ENCODE measurements at places on chromosomes 11 and 22.

DNA sequence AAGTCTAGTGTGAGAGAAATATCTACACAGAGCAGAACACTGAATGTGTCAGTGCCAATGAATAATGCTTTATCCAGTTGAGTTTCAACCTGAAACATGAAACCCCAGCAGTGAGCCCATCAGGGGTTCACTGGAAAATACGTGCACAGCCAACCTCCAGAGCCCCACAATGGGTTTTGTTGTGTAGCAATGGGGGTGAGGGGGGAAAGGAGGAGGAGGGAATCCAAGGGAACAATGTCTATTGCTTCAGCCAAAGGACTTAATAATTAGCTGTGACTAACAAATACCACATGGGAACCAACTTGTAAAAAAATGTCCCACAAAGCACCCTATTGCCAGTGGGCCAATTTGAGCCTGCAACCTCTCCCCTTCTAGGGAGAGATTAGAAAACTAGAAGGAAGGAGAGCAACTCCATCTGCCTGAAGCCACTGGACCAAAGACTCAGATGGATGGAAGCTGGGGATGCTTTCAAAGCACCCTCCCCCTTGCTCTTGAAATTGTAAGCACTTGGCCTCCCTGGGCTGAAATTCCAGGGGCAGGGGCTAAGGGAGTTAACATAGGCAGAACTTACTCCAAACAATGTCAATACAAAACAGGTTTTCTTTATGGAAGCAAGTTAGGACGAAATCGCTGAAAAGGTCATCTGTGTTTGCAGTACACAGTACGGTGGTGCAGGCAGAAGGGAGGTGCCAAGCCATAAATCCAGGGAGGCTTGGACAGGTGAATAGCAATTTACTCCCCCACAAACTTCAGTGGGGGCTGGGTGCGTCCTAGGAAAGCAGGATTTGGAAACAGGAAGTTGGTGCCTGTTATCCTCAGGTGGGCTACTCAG is 99.8 kb downstream of the ARL14EP start:
- DNase-seq: no peak

GRCh38 chr22:41523464-41524221 is 20.6 kb downstream of the POLR3H start:
- no peak for DNase-seq

DNA sequence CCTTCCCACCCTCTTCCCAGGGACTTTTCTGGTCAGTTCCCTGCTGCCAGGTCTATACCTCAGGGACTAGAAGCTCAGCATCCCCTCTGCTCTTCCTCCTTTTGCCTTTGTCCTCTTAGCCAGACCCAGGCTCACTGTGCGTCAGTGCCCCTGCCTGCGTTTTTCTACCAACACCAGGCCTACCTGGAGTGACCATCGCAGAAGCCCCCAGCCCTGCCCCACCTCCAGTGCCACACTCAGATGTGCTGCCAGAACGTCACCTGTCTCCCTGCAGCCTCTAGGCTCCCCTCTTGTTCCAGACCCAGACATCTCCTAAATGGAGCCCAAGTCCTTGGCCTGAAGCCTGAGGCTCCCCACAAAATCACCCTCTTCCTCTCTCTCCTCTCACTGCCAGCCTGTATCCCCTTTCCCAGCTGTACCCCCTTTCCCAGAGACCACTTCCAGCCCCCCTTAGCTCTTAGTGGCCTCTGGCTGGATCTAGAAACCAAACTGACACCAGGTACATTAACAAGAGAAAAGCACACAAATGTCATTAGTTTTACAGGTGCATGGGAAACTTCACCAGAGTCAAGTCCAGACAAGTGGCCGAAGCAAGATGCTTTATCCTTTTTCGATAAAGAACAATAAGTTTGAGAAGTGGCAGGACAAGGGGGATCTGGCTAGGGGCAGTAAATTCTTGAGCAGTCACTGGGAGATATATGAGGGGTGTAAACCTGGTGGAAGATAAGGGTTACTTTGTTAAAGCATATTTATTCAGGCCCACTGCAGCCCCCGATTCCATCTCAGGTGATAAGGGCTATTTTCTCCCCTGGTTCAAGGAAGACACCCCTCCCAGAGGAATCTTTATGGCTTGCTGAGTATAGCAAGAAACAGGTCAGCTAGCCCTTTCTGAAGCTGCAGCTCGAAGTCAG is 61.5 kb downstream of the BCR start:
- no peak for DNase-seq

DNA sequence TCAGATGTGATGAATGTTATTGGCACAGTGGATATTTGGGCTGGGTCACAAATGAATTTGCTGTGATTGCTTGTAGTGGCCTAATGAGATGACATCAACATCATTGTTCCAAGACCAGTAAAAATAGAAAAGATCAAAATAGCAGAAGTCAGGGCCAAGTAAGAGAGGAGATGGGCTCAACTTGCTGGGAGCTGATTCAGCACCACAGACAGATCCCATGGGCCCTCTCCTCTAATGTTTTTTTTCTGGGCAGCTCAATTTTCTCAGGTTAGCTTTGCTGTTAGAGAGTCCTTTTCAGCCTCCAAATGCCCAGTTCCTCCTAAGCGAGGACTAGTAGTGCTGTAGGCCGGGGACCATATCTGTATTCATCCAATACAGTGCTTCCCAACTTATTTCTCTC is 86.0 kb upstream of the IZUMO1R start:
- no peak for DNase-seq

DNA sequence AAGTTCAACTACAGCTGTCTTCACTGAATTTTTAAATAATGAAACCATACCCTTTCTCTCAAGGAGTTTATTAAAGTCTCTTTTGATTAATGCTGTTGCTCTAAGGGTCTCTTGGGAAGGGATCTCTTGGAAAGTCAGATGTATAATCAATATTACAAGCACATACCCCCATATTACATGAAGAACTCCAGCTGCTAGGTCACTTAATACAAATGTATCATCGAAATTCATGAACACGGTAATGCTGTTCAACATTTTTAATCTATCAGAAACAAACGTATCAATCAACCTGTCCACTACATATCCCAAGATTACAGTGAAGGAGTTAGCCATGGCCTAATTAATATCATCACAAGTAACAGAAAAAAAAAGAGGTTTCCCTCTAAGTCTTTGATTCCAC is 383.2 kb upstream of the ARHGAP42 start:
- DNase-seq: no peak

GRCh38 chr11:42631220-42631843 is 680.5 kb upstream of the API5 start:
- DNase-seq: no peak

- no peak for DNase-seq
These were observed 542.1 kb downstream of the ETS1 start for GRCh38 chr11:128045094-128045725.

DNA sequence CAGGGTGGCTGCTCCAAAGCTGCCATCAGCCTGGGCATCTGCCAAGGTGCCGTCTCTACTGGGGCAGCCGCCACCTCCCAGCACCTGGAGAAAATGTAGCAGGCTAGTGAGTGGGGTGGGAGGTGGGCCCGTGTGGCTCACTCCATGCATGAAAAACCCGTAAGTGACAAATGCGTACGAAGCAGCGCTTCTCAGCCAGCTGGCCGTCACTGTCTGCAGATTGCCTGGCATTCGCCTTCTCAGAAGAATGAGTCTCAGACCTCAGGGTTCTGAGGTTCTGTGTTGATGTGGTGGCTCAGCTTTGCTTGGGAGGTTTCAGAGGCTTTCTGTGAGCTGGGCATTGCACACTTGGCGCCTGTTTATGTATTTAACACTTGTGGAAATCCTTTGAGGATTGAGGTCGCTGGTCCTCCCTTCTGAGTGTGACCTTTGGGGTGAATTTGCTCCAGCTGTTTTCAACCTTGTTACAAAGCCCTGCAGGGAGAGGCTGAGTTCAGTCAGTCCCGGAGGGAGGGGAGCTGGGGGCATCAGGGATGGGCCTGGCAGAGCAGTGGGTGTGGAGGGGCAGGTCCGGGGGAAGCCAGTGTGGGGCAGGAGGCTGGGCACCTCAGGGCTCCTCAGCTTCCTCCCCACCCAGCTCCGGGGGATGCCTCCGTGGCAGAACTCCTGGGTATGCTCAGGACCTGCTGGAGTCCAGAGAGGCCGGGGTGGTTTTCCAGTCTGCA is 977.0 kb downstream of the TBC1D22A start:
- DNase-seq: no peak

- no peak for DNase-seq
These were observed 16.7 kb upstream of the SYT12 start for GRCh38 chr11:67006029-67006884.

- DNase-seq: no peak
These were observed 51.7 kb upstream of the CCDC89 start for GRCh38 chr11:85737738-85738137.

DNA sequence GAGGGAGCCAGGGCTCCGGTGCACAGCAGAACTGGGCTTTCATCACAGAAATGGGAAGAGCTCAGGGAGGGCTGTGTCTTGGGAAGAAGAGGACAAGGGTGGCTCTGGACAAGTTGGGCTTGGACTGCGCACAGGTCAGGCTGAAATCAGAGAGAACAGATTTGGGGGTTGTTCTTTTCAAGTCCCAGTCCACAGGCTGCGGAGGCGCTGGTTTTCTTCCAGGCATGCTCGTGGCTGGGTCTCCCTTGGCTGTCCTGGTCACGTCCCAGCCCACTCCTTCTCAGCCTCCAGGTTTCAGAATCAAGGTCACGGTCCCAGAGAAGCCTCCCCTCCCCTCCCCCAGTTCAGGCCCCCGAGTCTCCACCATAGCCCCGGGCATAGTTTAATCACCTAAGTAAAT is 17.0 kb downstream of the NECTIN1 start:
- no peak for DNase-seq

DNA sequence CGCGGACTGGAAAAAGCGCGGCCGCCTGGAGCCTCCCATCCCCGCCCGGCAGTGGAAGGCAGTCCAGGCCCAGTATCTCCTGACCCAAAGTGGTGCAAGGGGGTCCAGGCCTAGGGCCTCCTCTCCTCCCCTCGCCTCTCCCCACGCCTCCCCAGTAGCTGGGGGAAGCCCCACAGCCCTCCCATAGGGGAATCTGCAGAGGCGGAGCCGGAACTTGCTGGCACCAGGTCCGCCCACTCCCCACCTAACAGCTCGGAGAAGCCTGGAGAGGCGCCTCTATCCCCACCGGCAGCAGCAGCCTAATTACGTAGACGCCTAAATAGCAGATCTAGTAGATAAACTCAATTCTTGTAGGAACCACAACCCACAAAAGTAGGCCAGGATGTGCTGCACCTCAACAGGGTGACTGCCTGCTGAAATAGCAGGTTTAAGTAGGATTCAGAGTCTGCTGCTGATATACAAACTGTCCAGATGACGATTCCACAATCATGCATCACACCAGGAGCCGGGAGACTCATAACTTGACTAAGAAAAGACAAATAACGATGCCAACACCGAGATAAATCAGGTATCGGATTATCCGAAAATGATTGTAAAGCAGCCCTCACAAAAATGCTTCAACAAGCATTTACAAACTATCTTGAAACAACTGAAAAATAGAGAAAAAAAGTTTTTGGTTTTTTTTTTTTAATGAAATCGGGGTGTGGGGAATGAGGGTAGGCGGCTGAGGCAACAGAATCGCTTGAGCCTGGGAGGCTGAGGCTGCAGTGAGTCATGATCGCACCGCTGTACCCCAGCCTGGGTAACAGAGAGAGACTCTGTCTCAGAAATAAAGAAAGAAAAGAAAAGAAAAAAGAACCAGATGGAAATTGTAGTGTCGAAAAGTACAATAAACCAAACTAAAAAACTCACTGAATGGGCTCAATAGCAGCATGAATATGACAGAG is 11.4 kb upstream of the BRD1 start:
- DNase-seq: no peak

- DNase-seq: no peak
These were observed 2.8 kb upstream of the CABP7 start for GRCh38 chr22:29716814-29717545.

GRCh38 chr11:61910187-61911127 is 6.9 kb downstream of the RAB3IL1 start:
- no peak for DNase-seq

All from esophagus squamous epithelium (tissue), 5 donors.